ENCODE measurements at places on chromosomes 6 and 20. TPM values are rescaled to one million over a fixed set of nuclear protein-coding genes. Genes with fewer than 3 reads are reported as not detected.

Gene ULBP2
- 0.60 TPM for total RNA-seq

Gene SLC52A3
- not detected for total RNA-seq

Gene HLA-DOB
- total RNA-seq, result 3.1 TPM

DNA sequence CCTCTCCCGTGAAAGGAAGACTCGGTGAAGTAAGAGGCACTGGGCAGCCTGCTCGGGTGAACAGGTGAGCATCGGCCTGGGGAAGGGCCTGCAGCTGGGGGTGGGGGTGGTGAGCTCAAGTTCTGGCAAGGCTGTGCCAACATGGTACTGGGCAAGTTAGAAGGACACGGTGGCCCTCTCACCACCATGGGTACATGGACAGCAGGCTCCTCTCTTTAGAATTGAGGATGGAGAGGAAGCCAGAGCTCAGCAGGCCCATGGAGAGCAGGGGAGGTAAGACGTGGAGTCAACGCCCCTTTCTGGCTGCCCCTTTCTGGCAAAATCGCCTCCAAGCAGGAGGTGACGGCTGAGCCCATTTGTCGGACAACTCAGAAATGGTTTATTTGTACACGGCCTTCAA, 135.6 kb downstream of the ANKRD60 start:
- no peak for DNase-seq

DNA sequence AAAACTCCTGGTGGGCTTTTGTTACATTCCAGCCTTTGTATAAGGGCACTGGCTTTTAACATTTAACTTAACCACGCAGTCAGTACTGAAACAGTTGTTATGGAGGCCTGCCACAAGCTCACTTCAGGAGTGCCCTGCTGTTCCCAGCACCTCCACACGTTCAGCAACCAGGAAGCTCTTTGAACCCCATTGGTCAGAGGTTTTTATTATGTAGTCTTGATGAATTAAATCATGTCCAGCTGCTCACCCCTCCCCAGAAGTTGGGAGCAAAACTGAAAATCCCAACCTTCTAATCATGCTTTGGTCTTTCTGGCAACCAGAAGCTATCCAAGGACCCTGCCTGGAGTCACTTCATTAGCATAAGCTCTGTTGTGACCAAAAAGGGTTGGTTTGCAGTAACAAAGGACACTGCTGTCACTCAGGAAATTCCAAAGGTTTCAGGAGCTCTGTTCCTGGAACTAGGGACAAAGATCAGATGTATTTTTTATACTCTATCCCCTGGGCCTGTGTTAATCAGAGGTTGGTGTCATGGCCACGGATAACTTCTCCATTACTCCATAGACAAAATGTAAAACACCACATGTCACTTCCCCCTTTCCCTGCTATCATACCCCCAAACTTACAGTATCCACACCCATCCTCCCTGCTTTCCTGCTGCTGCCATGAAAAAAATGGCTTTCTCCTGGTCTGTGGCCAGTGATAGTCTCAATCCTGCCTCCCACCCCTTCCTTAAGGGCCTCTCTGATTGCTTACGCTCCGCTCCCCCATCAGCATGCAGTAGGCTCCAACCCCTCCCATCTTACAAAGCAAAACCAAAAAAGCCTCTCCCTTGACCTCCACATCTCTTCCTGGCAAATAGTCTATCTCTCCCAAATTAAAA, 3.1 kb downstream of the ARMC12 start:
- no peak for DNase-seq

DNA sequence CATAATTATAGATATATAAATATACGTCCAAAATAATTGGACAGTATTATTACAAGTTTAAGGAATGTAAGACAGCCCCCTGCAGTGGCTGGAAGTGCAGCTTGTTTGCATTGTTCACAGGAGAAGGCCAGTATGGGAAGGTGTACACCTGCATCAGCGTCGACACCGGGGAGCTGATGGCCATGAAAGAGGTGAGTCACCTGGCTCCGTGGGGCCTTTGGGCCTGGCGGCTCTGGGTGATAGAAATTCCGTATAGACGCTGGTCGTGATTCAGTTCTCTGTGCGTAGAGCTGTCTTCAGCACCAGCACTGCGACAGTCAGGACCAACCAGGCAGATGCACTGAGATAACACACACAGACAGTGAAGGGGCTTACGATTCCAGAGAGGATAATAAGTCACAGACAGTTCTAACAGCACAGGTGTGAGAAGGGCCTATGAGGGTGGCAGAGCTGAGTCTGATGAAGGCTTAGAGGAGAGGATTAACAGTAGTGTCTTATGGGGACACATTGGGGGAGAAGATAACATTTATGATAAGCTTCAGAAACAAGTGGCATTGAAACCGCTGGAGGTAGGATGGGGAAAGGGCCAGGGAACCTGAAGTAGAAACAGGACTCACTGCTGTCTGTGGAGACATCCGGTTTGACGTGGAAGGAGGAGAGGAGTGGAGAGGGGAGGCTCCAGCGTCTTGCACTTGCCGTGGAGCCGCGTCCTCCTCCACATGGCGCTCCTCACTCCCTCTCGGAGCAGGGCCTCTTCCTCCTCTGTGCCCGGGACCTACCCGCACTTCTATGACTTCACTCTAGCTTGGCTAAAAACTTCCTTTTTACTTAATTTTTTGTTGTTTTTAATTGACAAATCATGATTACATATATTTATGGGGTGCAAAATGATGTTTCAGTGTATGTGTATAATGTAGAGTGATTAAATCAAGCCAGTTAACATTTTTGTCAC, 116.5 kb downstream of the MAP3K4 start:
- DNase-seq, result no peak

DNA sequence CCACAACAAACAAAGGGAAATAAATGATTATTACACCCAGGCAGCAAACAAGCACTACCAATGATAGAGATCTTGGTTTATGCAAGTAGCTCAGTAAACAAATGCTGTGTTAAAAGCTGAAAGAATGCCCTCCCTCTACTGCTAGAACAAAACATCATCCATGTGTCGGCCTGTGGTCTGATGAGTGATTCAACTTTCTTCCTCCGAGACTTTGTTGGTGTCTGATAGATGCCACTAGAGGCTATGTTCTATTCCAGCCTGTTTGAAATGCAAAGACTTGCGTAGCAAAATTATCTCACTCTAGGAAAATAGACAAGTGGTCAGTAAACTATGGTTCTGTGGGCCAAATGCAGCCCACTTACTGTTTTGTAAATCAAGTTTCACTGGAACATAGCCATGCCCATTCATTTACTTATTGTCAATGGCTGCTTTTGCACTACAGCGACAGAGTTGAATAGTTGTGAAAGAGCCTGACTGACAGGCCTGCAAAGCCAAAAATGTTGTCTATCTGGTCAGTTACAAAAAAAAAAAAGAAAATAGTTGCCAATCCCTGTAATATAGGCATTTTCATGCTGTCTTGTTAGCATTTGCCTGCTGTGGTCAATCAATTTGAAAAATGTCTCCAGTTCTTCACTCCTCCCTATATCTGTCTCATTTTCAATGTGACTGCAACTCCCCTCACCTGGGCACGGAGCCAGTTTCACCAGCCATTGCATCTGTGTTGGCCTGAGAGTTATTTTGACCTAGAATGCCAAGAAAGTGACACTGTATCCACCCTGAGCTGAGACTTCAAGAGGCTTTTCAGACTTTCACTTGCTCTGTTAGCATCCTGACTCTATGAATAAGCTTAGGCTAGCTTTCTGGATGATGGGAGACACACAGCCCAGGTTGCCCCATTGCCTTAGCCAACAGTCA, 544.6 kb upstream of the BTBD3 start:
- no peak for DNase-seq

DNA sequence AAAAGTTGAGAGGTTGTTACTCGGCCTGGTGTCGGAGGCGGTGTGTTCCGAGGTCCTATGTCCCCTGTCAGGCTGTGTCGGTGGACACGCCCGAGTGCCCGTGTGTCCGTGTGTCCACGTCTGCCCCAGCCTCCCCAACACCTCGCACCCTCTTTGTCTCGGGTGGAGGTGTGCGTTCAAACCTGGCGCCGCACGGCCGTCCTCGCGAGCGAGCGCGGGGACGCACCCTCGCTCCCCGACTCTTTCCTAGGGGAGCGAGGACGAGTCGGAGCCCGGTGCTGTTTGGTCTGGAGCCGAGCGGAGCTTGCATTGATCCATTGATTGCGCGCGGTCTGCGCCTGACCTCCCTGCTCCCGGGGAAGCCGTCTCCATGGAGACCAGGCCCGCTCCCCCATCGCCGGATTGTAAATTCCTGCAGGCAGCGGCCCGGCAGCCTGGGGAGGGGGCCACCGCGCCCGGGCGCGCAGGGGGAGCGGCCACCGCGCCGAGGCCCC, 411 bp upstream of the SCUBE3 start:
- DNase-seq, result no peak

GRCh38 chr6:73452107-73452461, at the start of gene CGAS:
TSS of gene CGAS (minus strand) at chr6:73452297. CDS start at chr6:73452181, 116 bp downstream.
- DNase-seq, result peak; percentile 81

GRCh38 chr6:150078788-150079187, 9.9 kb upstream of the ULBP3 start:
- DNase-seq, result no peak

GRCh38 chr20:54688476-54688875, 213.1 kb downstream of the DOK5 start:
- no peak for DNase-seq

GRCh38 chr6:9841886-9842725, 572.8 kb downstream of the TFAP2A start:
- no peak for DNase-seq

DNA sequence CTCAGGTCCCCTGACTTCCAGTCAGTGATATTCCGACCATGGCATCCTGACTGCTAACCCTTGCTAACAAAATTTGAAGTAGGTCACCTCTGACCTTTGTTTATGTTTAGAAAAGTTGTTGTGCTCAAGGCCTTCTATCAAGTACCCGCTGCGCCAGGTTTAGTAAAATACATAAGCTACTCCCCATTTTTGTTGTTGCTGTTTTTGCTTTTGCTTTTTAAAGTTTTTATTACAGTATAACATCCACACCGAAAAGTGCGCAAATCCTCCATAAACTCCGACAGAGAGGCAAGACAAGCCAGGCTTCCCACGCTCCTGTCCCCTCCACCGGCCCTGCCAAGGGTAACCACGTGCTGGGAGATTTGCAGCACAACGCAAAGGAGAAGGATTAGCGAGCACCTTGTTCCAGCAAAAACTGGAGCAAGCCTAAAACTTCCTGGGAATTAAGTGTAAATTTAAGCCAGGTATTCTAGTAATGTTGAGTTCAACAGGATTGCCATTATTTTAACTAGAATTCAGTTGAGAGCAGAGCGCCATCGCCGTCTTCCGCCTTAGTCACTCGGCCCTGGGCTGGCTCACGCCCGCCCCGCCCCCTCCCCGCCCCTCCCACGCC, 17.8 kb upstream of the HMGN4 start:
- no peak for DNase-seq

- DNase-seq, result peak; percentile 68
Observed at GRCh38 chr20:41138475-41139226, 1.3 kb downstream of the PLCG1 start.

DNA sequence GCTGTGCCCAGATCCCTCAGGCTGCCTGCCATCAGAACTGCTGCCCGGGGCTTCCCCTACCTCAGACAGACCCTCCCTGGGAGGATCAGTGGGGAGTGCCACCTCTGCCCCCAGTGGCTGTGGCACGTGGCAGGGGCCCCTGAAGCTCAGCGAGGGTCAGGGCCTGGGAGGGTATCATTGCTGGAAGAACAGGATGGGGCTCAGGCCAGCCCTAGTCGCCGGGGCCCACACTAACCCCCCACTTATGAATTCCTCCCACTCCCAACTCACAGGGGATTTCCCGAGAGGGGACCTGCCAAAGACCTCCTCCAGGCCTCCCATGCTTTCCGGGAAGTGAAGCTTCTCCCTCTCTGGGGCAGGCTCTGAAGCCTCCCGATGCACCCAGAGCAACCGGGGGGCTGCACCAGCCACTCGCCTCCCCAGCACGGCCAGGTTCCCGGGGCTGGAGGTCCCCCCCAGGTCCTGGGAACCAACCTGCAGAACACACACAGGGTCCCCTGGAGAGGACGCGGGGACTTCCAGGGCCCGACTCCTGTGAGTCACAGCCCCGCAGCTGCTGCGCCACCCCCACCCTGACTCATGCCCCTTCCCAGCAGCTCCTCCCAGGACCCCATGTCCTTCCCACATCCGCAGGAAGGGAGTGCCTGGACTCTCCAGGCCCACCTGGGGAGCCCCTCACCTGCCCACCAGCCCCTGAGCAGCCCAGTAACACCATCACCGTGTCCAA, 2.5 kb downstream of the TNFRSF6B start:
- peak; percentile 32 for DNase-seq

DNA sequence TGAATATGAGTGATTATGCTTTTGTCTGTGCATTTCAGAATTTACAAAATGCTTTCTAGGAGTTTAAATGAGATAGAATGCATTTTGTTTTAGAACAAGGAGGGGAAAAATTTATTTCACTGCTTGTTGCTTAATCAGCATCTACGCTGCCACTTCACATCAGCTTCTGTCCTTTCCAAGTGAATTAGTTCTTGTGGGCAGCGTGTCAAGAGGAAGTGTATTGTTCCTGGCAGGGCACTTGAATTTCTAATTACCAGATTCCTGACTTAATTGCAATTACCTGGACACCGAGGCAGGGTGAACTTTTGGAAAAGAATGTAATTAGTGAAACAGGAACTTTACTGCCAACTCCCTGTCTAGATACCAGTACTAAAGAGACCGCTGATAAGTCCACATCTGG, 263.5 kb downstream of the TMEM242 start:
- no peak for DNase-seq

DNA sequence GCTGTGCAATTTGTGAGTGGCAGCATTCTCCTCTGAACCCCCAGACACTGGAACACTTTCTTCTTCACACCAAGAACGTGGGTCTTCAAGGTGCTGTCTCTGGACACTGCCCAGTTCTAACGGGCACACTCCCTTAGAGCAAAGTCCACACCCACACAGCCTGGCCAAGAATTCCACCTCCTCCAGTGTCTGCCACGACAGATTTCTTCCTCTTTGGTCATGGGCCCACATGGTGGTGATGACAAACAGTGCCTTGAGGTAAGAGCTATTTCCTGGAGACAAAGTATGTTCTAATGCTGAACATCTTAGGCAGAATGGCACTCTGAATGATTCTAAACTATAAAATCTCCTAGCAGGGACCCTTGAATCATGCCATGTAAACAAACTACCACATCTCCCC, 25.5 kb upstream of the SSTR4 start:
- DNase-seq, result no peak

GRCh38 chr6:15522026-15522425, 140.8 kb downstream of the DTNBP1 start:
- DNase-seq, result no peak

- DNase-seq, result no peak
Observed at GRCh38 chr6:165308926-165309731, at the start of gene C6orf118. TSS of gene C6orf118 (minus strand) at chr6:165309605. CDS start at chr6:165309586, 19 bp downstream.

DNA sequence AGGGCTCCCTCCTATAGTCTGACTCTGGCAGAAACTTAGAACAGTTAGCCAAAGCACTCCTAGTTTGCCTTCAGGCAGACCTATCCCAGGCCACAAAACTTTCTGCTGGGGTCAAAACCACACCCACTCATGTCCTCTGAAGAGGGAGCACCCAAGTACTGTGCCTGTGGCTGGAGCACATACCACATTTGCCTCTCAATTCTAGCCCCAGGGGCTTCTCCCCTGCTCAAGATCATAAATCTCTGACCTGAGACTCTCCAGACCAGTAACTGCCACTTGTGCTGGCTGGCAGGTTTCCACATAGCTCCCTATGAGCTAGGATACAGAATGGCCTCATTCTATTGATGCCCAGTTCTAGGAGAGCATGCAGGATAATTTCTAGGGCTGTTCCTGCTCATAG, 781.0 kb downstream of the EYS start:
- no peak for DNase-seq

GRCh38 chr20:49397525-49397924, 84.9 kb downstream of the KCNB1 start:
- no peak for DNase-seq
